Cardiac muscle cell (in vitro differentiated cells and primary cell): ENCODE measurements at places on chromosomes 4 and X. TPM values are rescaled to one million over a fixed set of nuclear protein-coding genes. Genes with fewer than 3 reads are reported as not detected.

The F8A1 gene
- total RNA-seq = 16.0 and 16.8 TPM in 2 replicates

GRCh38 chr4:48042979-48043461 is 26.4 kb downstream of the NIPAL1 start:
- no peaks in the 10 kb centered on the region for H3K27me3 ChIP-seq
- no peaks in the 10 kb centered on the region for H3K36me3 ChIP-seq
- H3K4me3 ChIP-seq = no peak overlapping the region

The PCSK1N gene
- total RNA-seq = 7.1 and 8.5 TPM in 2 replicates

The SLC9A6 gene
- total RNA-seq = 12.0 and 13.2 TPM in 2 replicates

The SLC10A6 gene
- not detected in 2 replicates for total RNA-seq

GRCh38 chr4:104217526-104217925 is 277.2 kb downstream of the CXXC4 start:
- H3K27me3 ChIP-seq = no peaks in the 10 kb centered on the region
- H3K4me1 ChIP-seq = no peaks in the 10 kb centered on the region

DNA sequence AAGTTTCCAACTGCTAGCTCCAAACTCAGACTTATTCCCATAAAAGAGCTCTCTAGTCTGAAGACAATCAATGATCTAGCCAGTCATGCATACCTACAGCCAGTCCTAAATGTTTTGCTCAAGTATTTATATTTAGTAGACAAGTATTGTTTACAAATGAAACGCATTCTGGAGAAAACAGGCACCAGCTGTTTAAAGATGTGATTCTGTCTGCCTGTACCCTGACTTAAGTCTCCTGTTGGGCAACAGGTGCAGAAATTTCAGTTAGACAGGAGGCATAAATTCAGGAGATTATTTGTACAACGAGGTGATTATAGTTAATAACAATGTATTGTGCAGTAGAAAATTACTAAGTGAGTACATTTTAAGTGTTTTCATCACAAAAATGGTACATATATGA is 28.9 kb downstream of the LNX1 start:
- no peaks in the 10 kb centered on the region for H3K27me3 ChIP-seq
- H3K4me1 ChIP-seq = peaks cover 3% of the 10 kb centered on the region
- H3K4me3 ChIP-seq = no peak overlapping the region
- H3K27ac ChIP-seq = no peak overlapping the region
- no peak for DNase-seq
- H3K36me3 ChIP-seq = no peaks in the 10 kb centered on the region

The BST1 gene
- 0.09 and 0.60 TPM in 2 replicates for total RNA-seq

The UGT2A3 gene
- total RNA-seq = not detected in 2 replicates

The LRP2BP gene
- 0.63 TPM in 2 replicates for total RNA-seq

DNA sequence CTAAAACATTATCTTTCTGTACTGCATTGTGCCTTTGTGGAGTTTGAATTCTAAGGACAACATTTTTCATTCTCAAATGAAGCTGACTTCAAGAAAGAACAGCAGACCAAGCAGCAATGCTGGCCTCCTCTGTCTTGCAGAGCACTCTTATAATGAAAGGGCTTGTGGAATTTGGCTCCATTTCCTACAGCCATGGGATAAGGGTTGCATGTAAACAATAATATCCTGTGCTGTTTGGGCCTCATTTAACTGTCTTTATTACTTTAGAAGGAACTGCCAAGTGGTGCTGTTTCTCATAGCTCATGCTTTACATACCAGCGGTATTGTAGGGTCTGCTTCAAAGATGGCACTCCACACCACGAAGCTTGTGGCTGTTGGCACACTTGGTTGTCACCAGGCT is 111.4 kb upstream of the EOLA2 start:
- H3K27me3 ChIP-seq = no peaks in the 10 kb centered on the region
- H3K36me3 ChIP-seq = no peaks in the 10 kb centered on the region
- H3K27ac ChIP-seq = no peak overlapping the region
- no peak overlapping the region for H3K4me3 ChIP-seq
- no peaks in the 10 kb centered on the region for H3K4me1 ChIP-seq
- DNase-seq = peak; percentile 21

The ATP2B3 gene
- 0.14 and 0.21 TPM in 2 replicates for total RNA-seq

DNA sequence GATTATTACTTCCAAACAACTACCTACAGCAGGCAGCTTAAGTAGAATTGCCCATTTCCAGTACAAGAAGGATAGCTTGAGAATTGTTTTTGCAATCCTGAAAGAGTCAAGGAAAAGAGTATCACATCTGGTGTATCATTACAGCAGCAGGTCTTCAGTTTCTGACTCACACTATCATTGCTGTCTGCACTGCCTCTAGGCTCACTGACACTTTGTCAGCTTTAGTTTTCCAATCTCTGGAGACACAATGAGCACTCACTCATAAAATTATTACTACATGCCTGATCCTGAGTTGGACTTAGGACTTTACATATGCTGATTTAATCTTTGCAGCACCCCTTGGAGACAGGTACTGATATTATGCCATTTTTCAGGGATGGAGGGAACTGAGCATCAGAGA is 244.6 kb upstream of the BOD1L1 start:
- no peaks in the 10 kb centered on the region for H3K36me3 ChIP-seq
- H3K4me1 ChIP-seq = peaks cover 6% of the 10 kb centered on the region
- no peak overlapping the region for H3K27ac ChIP-seq
- H3K4me3 ChIP-seq = no peak overlapping the region

The TGIF2LX gene
- not detected in 2 replicates for total RNA-seq

DNA sequence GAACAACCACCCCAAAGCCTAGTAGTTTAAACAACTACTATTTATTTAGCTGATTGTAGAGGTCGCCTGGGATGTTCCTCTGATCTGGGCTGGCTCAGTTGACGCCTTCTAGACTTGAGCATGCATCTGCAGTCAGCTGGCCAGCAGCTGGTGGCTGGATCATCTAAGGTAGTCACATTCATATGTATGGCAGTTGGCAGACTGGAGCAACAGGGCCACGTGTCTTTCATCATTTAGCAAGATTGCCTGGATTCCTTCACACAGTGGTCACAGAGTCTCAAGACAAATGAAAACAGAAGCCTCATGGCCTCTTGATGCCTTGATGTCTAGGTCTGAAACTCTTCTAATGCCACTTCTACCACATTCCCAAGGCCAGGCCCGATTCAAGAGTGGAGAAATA is 220.6 kb upstream of the S100G start:
- H3K27ac ChIP-seq = no peak overlapping the region
- H3K36me3 ChIP-seq = no peaks in the 10 kb centered on the region
- H3K27me3 ChIP-seq = no peaks in the 10 kb centered on the region
- DNase-seq = no peak
- no peak overlapping the region for H3K4me3 ChIP-seq

DNA sequence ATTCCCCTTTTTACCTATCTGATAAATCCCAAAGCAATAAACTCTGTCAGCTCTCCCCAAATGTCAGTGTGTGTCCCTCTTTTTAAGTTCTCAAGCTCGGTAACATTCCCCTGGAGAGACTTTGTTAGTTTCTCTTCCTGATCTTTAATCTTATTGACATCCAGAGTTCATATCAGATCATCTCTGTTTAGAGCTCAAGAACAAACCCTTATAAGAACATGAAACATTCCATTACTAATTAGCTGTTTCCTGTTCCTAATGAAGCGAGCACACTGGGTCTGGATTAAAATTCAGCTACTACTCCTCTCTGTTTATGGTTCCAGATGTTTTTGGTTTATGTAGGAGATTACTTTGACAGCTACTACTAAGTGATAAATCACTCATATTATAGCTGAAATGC is 681.5 kb downstream of the DACH2 start:
- H3K4me1 ChIP-seq = no peaks in the 10 kb centered on the region
- no peak for DNase-seq
- H3K27me3 ChIP-seq = no peaks in the 10 kb centered on the region
- no peak overlapping the region for H3K4me3 ChIP-seq
- no peaks in the 10 kb centered on the region for H3K36me3 ChIP-seq
- no peak overlapping the region for H3K27ac ChIP-seq

DNA sequence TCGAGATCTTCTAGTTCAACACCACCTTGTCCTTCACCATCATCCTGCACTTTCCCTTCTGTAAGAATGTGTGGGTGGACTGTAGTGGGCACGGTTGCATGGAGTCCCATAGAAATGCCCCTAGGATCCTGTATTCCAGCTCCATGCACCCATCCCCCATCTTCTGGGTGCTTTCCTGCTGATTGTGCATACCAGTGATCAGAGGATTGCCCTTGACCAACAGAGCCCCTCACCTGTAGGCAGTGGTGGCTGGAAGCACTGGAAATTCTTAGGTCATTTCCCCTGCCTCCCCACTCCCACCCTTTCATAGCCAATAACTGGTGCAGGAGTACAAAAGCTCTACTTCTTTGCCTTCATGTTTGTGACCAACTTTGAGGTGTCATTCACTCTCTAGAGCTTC is 213.4 kb upstream of the ARSJ start:
- no peaks in the 10 kb centered on the region for H3K27me3 ChIP-seq
- H3K4me1 ChIP-seq = no peaks in the 10 kb centered on the region
- DNase-seq = no peak
- H3K27ac ChIP-seq = no peak overlapping the region
- H3K4me3 ChIP-seq = no peak overlapping the region

The VEGFC gene
- total RNA-seq = 3.5 and 4.3 TPM in 2 replicates

The COL4A5 gene
- 228 and 299 TPM in 2 replicates for total RNA-seq

DNA sequence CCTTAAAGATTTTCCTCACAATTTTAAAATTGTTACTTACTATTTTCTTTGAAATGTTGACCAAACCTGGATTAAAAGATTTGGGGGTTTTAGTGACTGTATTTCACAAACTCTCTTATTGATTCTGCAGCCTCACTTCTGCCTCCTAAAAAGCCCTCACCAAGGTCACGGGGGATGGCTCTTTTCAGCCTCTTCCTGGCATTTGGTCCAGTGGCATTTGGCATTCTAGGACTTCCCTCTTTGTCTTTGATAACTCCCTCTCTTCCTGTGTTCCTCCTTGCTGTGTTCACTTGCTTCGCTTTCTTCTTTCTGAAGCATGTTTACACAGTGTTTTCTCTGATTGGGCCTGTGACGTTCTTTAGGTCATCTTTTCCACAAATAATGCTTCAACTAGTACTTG is 21.5 kb downstream of the PKD2 start:
- no peak for DNase-seq
- no peaks in the 10 kb centered on the region for H3K36me3 ChIP-seq
- H3K4me1 ChIP-seq = no peaks in the 10 kb centered on the region
- no peak overlapping the region for H3K27ac ChIP-seq
- no peaks in the 10 kb centered on the region for H3K27me3 ChIP-seq
- no peak overlapping the region for H3K4me3 ChIP-seq

The TMEM156 gene
- not detected in 2 replicates for total RNA-seq

- H3K36me3 ChIP-seq = no peaks in the 10 kb centered on the region
- DNase-seq = no peak
- no peaks in the 10 kb centered on the region for H3K4me1 ChIP-seq
- no peak overlapping the region for H3K4me3 ChIP-seq
- H3K27ac ChIP-seq = no peak overlapping the region
- no peaks in the 10 kb centered on the region for H3K27me3 ChIP-seq
Measured at GRCh38 chrX:118353081-118353850, 7.4 kb downstream of the WDR44 start.

The EVC gene
- 17.8 and 45.3 TPM in 2 replicates for total RNA-seq

GRCh38 chrX:120769576-120770341 is 105.9 kb downstream of the CT47B1 start:
- DNase-seq = peak; percentile 28
- no peak overlapping the region for H3K27ac ChIP-seq
- H3K36me3 ChIP-seq = no peaks in the 10 kb centered on the region
- no peaks in the 10 kb centered on the region for H3K4me1 ChIP-seq
